ENCODE measurements at places on chromosomes 1 and 21.

DNA sequence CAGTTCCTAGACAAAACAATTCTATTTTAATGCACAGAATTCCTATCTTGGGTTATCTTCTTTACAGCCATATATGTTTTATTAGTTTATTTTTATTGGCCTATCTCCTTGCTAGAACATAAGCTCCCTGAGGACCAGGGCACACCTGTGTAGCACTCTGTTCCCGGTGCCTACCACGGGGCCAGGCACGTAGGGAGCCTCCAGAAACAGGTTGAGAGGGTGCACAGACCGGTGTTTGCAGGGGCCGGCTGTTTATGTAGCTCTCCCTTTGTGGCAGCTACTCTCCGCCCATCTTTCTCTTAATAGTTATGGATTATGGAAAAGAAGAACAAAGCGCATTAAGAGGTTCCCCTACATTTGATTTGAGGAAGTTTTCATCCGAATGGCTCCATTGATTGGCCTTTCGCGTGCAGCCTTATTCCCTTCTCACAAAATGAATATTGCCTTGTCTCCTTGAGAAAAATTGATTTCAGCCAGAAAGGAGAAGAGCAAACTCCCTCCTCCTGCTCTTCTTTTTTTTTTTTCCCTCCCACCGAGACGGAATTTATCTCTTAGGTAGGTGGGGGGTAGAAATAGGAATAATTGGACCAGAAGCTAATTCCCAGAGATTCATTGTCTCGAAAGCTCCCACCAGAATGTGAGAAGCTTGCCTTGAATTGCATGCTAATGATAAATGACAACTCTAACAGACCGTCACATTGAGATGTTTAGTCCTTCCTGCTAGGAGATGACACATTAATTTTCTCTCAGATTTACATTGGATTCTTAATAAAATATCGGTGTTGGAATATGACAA lies 447.4 kb downstream of the CAMTA1 start:
- no peak for DNase-seq

DNA sequence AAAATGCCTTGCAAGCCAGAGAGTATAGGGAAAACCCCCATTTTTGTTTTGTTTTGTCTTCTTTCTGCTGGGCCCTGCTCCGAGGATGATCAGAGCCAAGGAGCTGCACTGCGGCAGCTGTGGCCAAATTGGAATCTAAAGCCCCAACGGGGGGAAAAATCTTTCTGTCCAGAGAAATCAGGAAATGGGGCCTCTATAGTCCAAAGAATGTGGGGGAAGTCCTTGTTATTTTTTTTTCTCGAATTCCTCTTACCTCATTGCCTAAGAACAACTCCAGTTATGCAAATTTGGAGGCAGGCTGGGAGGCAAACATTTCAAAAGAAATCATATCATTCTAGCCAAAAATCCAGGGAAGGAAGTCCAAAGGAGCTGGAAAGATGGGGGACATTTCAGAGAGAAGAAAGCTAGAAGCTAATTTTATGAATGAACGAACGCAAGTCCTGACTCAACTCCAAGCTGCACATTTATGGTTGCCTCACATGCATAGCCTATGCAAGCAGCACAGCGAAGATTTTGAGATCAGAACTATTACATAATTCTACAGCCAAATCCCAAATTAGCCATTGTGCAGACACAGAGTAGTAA lies 263.2 kb downstream of the KCTD3 start:
- no peak for DNase-seq

DNA sequence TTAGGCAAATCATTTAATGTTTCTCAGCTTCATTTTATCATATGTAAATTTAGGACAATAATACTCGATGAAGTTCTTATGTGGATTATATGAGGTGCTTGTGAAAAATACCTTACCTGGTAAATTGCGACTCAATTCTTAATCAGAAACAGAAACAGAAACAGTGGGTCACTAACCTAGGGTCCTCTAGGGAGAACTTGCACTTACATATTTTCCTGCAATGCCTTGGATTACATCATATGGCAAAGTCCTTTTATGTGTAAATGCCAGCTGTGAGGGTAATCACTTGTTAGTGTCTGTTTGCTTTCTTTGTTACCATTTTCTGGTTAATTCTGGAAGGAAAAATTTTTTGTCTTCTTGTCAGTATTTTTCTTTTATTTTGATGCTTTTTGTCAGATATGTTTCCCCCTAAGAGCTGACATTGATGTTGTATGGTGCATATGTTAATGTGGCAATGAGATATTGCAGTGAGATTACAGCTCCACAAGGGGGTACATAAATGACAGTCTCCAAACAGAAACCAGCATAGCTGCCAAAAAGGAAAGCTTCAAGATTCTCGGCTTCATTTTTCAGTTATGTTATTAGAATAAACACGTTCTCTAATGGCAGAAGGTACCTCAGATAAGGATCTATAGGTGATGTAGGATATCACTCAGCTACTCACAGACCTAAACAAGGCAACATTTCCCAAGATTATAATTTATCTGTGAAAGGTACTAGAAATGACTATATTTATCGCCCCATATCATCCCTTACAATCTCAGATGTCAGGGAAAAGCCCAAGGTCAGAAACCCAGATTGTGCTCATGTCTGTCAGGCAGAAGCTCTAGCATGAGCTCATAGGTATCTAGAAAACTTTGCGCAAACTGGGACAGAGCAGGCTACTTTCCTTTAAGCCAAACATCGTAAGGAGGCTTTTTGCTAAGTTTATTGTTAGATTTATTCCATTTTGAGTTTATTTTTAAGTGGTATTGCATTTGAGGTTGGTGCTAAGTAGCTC lies 119.9 kb downstream of the FASLG start:
- DNase-seq = no peak

- DNase-seq = no peak
Measured at GRCh38 chr1:175155936-175156335, 36.6 kb downstream of the KIAA0040 start.

- peak; percentile 35 for DNase-seq
Measured at GRCh38 chr1:55724551-55725325, 509.6 kb upstream of the USP24 start.

DNA sequence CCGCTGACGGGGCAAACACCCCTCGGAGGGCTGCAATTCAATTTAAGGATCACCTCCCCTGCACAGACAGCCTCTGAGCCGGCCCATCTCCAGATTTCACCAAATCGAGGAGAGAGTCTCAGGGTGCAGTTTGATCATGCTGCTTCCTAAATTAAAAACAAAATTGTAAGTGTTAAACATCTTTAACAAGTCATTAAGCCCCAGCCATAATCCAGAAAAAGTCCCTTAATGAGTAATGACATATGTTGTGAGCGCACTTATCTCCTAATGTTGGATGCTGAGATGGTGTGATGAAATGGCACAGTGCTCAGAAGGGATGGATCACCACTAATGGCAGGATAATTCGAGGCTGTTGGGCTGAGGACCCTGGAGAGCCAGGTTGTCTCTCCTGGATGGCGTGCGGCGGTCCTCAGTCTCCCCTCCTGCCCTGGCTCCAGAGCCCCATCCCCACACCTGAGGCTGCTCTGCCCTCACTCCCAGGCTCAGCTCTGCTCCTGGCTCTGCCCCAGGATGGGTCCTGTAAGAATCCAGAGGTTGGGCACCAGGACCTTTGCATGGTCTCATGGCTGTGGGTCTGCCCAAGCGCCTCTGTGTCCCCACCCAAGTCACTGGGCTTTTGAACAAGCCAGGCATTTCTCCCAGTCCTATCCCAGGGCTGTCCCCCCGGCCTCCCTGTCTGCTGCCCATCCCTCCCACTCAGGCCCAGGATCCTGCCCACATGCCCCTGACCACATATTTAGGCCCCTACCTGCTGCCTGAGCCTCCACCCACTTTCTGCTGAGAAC lies 224.4 kb upstream of the POU3F1 start:
- no peak for DNase-seq

DNA sequence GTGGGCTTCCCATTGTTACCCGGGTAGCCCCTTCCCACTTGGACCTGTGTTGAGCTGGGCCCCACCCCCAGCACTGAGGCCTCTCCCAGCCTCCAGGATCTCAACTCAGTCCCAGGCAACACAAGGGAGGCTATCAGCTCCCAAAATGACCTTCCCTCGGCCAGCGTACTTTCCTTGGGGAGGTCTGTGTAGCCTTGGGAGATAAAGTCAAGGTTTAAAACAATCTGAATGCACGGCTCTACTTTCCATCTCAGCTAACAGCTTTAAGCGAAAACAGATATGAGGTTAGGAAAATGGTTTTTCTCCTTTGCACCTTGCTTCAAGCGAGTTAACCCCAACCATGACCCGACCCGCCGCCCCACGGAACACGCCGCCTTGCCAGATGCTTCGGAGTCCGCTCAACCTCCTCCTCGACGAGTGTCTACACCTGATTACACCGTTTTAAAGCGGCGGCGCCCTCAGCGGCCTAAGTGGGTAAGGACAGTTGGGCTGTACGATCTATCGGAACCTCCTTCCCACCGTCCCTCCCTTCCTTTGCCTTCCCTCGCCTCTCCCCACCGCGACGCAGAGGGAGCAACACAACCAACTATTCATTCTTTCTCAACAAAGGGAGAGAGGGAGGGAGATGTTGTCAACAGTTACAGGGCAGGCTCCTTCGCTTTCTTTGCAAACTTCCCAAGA lies 1.1 kb downstream of the BCAR3 start:
- DNase-seq = peak; percentile 97

DNA sequence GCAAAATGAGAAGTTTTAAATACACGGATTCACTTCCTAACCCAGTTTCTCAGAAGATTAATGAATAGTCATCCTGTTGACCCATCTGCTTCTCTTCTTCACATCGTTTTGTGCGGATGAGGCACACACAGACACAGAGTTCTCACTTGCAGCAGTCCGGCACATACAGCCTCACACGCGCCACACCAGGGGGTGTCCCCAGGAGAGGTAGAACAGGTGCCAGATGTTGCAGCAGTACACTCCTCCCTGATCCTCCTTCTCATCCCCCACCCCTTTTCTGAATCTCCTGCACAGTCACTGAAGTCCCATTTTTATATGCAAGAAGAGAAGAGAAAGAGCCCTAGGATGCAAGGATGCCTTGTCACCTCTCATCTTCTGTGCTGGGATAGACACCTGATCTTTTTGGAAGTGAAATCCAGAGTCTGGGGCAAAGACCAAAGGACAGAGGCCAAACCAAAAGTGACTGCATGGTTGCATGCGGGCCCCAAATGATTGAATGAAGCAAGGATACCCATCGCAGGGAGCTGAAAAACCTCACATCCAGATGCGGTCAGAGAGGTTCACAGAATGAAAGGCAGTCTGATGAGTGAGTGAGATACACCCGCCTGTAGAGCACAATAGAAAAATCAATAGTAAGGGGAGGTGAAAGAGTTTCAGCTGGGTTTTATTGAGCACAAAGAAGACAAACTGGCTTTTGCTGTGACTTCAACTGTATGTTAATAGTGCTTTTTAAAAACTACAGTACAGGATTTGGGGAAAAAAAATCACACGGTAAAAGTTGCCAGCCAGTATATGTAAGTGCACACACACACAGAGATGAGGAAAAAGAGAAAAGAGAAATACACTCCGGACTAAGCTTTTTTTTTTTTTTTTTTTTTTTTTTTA lies 28.9 kb downstream of the PBX1 start:
- DNase-seq = no peak

GRCh38 chr1:7438921-7439655 lies 332.0 kb upstream of the VAMP3 start:
- DNase-seq = no peak

- peak; percentile 63 for DNase-seq
Measured at GRCh38 chr1:201561601-201562000, 22.7 kb downstream of the NAV1 start.

- DNase-seq = no peak
Measured at GRCh38 chr21:32587651-32588050, 2.3 kb upstream of the TCP10L start.

DNA sequence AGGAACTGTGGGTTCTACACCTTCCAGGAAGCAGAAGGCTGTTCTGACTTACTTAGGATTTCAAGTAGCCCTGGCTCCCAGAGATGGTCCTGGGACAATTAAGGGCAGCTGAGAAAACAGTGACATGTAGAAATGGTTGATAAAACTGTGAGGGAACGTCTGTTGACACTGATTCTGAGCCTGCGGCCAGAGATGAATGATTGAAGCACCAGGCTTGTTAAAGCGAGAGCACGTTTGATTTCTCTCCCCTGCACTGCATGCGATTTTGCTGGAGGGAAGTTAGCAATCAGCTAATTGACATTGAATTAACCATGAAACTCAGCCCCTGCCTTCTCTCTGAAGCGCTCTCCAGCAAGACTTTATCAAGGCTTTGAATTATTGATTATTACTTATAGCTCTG lies 29.9 kb upstream of the POU3F1 start:
- no peak for DNase-seq

DNA sequence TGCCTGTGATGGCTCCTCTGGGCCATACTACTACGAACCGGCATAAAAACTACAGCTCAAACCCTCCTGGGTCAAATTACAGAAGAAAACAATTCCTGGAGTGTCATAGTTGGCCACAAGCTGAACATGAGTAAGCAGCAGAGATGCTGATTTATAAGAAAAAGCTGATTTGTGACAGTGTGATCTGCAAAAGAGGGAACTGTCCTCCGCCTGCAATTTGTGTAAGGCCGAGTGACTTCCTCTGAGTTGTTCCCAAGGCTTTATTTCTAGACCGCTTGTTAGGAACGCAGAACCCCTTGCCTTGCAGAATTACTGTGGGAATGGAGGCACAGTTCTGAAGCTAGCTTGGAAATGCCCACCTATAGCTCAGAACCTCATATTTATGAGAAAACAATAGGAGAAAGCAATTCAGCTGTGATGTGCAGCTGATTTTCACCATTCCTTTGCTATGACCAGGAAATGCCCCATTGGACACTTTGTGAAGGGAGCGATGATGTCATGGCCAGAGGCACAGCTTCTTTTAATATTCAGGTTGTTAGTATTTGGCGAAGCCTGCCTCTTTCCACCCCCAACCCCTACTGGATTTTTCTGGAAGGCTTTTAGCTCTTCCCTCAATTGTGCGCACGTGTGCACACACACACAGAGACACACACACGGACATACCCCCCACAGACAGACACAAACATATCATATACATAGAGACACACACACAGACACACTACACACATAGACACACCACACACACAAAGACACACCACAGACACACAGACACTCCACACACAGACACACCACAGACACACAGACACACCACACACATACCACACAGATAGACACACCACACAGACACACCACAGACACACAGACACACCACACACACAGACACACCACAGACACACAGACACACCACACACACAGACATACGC lies 47.6 kb downstream of the IER5 start:
- DNase-seq = peak; percentile 76

- DNase-seq = no peak
Measured at GRCh38 chr1:231203259-231204057, 37.6 kb upstream of the GNPAT start.

- peak; percentile 87 for DNase-seq
Measured at GRCh38 chr1:53046930-53047329, 15.1 kb upstream of the PODN start.

- no peak for DNase-seq
Measured at GRCh38 chr1:160112357-160112756, 3.2 kb upstream of the ATP1A2 start.
